ENCODE measurements at places on chromosomes 5 and 9.

- no peak for DNase-seq
Measured at GRCh38 chr5:71537687-71538086, 49.5 kb upstream of the MCCC2 start.

DNA sequence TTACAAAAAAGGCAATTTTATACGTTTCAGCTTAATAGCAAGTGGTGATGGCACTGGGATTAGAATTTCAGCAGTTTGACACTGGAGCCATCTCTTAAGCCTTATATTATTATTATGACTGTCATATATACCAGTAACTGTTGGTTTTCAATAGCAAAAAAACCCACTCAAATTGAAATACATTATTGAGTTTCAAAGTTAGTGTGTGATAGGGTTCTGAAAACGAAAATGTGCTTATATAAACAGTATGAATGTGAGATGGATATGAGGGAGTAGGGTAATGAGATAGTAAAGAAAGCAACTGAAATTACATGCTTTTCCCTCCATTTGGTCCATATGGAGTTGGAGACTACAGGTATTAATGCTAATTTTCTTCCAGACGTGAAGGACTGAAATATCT lies 68.6 kb upstream of the ACTBL2 start:
- no peak for DNase-seq

GRCh38 chr5:132663771-132664695 lies 6.1 kb downstream of the IL13 start:
- DNase-seq, result no peak

DNA sequence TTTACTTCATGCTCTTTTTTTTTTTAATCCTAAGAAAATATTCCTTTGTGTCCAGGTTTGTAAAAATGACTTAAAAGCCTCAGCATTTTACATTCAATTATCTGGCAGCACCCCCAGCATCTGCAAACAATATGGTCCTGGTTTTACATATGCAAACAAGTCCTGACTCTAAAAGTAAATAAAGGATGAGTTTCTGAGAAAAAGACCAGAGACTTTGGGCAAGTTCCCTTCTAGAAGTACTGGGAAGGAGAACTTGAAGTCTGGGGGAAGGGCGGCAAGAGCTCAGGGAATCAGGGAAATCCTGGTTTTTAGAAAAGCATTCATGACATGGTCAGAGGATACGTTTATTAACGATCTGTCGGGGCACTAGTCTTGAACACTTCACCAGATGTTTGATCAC lies 25.8 kb downstream of the COL23A1 start:
- no peak for DNase-seq

GRCh38 chr5:126970517-126971017 lies 59.8 kb downstream of the MARCHF3 start:
- DNase-seq, result peak; percentile 64

DNA sequence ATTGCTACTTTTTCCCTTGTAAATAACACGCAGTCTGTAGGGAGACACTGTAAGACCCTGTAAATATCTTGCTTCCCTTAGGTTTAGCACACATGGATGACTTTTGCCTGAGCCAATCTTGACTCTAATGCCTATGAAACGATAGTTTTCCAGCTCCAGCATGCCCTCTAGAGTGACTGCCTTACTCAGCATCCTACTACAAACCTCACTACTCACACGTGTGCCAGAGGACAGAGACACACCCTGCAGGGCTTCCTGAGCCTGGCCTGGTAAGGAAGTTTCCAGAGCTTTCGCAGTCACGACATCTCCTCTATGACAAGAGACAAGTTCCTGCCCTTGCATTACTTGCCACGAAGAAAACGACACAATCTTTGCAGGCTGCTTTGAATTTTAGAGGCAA lies 138.1 kb downstream of the ATPSCKMT start:
- DNase-seq, result peak; percentile 83

DNA sequence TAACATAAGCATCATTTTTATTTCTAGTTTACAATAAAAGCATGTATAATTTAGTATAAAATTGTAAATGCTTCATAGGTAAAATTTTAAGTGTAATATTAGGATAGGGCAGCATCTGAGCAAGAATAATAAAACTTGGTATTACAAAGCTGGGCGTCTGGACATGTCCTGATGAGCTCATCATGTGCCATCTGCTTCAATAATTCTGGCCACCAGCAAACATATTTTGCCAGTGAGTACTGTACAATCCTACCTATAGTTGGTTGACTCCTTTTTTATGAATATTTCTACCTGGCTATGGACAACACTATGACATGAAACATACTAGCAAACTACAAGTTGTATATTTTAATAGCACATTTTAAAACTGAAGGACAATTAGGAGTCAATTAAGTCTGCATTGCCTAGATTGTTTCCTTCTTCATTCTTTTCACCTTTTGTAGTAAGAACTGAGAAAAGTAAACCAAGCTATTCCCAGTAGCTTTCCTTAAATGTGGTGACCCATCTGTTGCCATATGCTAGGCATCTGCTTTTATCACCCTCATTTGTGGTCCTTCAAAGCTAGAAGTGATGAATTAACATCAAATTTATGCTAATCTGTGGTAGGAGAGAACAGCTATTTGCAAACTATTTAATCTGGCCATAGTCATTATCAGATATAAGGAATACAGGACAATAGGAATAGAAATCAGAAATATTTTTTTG lies 23.4 kb downstream of the LURAP1L start:
- peak; percentile 19 for DNase-seq

DNA sequence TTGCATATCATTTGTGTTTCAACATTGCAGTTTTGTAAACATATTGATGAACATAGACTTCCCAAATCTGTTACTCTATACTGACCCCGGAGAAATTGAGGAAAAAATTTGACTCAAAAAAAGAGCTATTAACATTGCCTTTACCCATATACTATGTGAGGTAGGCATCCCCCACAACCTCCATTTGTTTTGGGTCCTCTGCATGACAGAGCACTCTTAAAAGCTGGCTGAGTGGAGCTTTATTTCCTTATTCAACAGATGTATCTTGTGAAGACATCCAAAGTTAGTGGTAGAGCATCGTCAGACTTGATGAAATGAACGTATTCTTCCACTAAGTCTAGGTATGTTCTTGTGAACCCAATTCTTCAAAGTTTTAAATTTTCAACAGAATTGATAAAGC lies 310.5 kb downstream of the CDH9 start:
- no peak for DNase-seq

GRCh38 chr9:129166623-129167557 lies 11.2 kb downstream of the IER5L start:
- peak; percentile 94 for DNase-seq

DNA sequence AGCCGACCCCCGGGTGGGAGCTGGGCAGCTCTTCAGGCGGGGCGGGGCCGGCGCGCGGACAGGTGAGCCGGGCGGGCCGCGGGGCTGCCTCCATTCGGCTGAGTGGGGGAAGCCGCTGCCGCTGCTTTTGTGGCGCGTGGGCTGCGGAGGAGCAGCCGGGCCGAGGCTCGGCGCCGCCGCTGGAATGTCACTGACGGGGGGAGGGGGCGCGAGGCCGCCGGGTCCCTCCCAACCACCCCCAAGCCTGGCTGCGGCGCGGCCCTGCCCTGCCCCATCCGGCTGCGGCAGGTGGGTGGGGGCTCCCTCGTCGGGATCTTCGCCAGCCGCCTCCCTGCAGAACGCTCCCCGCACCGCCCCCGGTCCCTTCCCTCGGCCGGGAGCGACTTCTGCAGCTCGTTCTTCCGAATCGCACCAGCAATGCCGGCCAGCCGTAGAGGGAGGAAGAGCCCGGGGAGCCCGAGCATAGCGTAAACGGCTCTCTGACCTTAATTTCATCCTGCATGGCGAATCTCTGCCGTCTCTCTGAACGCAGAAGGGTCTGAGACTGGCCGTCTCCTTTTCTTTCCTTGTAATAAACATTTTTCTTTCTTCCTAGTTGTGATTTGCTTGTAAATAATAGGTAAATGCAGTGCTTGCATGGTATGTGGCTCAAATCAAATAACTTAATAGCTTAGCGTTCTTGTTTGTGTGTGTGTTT lies 505 bp downstream of the SPTAN1 start:
- DNase-seq, result no peak

DNA sequence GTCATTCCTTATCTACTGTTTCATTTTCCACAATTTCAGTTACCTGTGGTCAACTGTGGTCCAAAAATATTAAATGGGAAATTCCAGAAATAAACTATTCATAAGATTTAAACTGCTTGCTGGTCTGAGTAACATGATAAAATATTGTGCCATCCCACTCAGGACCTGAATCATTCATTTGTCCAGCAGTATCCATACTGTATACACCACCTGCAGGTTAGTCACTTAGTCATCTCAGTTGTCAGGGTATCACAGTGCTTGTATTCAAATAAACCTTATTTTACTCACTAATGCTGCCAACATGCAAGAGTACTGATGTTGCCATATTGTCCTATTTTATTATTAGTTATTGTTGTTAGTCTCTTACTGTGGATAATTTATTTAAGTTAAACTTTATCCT lies 139.7 kb downstream of the FBXO4 start:
- DNase-seq, result no peak

DNA sequence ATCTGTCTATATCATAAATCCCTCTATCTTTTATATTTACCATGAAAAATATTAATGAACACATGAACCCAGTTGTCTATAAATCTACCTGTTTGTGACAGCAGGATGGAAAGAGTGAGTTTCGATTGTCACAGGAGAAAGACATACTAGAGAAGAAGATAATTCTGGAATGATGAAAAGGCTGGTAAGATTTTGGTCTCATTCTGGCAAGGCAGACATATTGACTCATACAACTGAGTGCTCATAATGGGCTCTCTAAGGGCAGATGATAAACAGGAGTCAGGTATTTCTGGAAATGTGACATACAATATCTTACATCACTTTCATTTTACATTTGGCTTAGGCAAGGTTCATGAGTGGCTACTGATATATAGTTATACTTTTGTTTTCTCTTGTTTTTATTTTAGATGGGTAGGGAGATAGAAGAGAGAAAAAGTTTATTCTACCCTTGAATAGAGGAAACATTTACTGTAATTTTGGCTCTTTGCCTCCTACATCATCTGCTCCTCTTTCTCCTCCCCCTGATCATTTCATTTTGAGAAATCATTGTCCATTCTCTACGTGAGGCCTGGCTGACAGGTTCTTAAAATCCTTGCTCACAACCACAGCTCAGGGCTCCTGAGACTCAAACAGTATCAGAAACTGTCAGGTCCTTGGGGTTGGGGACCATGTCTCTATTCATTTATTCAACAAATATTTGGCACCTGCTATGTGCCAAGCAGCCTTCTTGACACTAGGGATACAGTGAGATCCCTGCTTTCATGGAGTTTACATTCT lies 14.4 kb downstream of the ELOVL7 start:
- no peak for DNase-seq

DNA sequence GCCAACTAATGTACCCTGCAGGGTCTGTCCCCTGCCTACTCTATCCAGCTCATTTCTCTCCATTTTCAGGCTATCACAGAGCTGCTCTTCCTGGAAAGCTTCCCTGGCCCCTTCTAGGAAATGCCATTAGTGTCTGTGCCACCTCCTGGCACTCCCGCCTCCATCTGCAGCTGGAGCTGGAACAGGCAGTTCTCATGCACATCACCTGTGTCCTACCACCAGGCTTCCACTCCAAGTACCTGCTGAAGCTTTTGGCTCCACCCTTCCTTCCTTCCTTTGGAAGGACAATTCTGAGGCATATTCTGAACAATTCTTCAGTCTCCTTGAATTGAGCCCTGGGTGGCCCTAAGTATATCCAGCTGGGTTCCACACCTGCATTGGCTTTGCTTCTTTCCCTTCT lies 156.2 kb upstream of the ZNF618 start:
- no peak for DNase-seq

GRCh38 chr5:13993926-13994325 lies 49.4 kb upstream of the DNAH5 start:
- DNase-seq, result no peak

GRCh38 chr9:114224247-114224610 lies 68.9 kb downstream of the COL27A1 start:
- DNase-seq, result peak; percentile 73

- DNase-seq, result no peak
Measured at GRCh38 chr5:177355868-177356168, 1.9 kb upstream of the RGS14 start.

- DNase-seq, result peak; percentile 29
Measured at GRCh38 chr5:170307575-170308465, 10.2 kb upstream of the LCP2 start.

- no peak for DNase-seq
Measured at GRCh38 chr9:79043916-79044315, 527.8 kb upstream of the TLE4 start.

- DNase-seq, result no peak
Measured at GRCh38 chr5:166909040-166909439, 1382.4 kb upstream of the WWC1 start.

- no peak for DNase-seq
Measured at GRCh38 chr5:143135832-143136551, 267.5 kb downstream of the NR3C1 start.

GRCh38 chr9:37925006-37925405 lies 21.1 kb upstream of the SLC25A51 start:
- no peak for DNase-seq

DNA sequence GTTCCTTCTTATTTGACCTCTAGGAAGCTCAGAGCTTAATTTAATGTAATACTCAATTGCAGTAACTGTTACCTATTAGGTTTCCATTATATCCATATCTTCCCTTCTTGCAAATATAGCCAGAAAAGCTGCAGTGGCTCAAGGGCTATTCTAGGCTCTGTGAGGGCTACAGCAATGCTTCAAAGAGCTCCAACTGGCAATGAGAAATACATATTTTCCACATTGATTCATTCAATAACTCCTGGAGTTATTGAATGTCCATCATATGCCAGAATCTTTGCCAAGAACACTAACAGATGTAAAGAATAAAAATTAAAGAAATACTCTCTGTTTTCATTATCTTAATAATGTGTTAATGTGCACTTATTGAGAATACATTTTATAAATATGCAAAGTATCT lies 396.9 kb upstream of the PAPPA start:
- DNase-seq, result no peak

GRCh38 chr9:131454028-131454427 lies 48.7 kb upstream of the POMT1 start:
- DNase-seq, result no peak

- no peak for DNase-seq
Measured at GRCh38 chr9:130024597-130024994, 18.4 kb downstream of the FNBP1 start.

Data from AG08395 (cell line).